ENCODE measurements at places on chromosomes 11 and 22.

GRCh38 chr11:5983443-5983842, 3.3 kb downstream of the OR52L1 start:
- no peak for DNase-seq

DNA sequence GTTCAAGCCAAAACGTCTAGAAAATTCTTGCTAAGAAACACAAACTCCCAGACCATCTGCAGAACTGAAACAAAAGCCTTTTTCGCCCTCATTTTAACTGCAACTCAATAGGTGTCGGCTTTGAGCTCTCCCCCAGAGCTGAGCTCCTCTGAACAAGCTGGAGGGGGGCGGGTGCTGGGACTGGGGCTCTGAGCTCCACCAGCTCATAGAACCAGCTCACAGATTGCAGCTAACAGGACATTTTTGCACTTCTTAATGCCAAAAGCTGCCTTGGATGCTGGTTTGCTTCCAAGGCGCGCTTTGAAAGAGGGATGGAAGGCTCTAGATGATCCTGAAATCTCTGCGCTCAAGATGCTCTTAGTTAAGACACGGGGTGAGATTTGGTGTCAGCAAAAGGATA, 6.0 kb upstream of the YWHAH start:
- DNase-seq = no peak

DNA sequence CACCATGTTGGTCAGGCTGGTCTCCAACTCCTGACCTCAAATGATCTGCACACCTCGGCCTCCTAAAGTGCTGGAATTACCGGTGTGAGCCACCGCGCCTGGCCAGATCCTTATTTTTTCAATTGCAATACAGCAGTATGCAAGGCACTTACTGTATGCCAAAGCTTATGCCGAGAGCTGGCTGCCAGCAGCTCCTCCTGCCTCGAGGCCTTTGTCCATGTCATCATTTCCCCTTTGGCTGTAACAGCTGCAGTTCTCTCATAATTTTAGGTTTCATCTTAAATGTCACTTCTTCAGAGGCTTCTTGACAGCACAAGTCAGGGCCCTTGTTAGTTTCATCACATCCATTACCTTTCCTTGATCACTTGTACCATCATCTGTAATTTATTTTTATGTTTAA, 1.5 kb upstream of the SREBF2 start:
- no peak for DNase-seq

- no peak for DNase-seq
Observed at GRCh38 chr11:12845739-12846358, 163.3 kb upstream of the RASSF10 start.

DNA sequence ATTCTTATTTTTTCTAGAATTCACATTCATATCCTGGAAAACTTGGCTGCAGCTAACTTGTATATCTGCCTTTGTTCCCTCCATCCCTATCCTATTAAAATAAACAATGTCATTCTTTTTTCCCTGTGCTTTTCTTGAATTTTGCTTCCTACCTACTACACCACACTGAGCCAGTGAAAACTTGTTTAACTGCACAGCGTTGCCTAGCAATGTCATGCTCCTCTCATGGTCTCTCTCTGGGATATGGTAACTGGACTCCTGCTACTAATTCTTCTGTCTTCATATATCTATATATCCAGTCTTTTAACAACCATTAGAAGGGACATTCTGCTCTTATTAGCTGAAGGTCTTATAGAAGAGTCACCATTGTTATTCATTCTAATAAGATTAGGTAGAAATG, 434.4 kb downstream of the METTL15 start:
- DNase-seq = no peak

GRCh38 chr11:96306933-96307775, 35.8 kb downstream of the MAML2 start:
- no peak for DNase-seq

DNA sequence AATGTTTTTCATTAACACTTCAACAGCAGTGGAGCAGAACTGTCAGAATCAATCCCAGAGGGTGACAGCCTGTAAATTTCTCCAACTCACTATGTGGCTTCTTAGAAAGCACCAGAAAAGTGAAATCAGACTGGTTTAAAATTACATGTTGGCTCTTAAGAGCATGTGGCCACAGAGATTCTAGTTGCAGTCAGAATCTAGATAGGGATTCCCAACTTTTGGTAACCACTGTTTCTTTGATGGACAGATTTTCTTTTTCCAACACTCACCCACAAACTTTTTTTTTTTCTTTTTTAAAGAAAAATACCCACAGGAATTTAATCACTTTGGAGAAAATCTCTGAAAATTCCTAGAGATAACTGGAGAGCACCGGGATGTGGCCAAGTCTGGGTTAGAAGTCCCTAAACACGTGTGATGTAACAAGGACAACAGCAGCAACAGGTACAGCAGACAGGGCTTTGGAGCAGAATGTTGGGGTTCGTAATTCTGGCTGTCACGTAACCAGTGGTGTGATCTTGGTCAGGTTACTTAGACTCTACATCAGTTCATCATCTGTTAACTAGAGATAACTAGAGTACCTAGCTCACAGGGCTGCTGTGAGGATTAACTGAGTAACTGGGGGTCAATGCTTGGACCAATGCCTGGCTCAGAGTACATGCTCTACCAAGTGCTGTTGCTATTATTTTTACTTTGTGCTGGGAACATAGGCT, 100.1 kb downstream of the NAT10 start:
- DNase-seq = no peak

DNA sequence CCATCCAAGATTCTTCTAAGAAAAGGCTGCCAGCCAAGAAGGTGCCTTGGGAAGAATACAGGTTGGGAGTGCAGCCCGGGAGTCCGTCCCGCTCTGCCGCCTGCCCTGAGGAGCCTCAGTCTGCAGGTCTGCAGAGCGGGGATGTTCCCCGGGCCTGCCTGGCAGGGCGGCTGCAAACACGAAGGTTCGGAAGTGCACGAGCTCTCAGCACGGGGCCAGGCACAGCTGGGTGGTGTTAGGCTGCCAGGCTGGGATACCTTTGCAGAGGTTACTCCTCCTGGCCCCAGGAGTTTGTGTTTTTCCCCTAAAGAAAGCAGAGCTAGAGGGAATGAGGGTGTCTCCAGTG, 9.4 kb upstream of the PRR5 start:
- no peak for DNase-seq

GRCh38 chr11:104964247-104964646, 4.1 kb downstream of the CASP4 start:
- DNase-seq = no peak

- no peak for DNase-seq
Observed at GRCh38 chr11:105181100-105181499, 41.5 kb upstream of the CARD18 start.

DNA sequence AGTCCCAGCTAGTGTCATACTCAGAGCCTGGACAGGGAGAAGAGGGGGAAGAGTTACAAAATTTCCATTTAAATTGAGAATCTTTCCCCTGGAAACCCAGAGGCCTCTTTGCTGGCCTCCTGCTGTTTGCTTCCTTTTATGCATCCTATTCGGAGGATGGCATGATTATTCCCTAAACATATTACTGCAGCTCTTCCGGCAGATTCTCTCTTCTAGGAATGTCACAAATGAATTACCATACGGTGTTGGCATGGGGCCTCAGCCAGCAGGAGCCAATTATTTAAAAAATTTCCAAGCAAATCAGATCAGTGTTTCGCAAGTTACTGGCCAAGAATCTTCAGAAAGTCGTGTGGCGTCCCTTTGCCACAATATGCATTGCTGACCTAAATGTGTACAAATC, 326.7 kb upstream of the NCAM1 start:
- no peak for DNase-seq

DNA sequence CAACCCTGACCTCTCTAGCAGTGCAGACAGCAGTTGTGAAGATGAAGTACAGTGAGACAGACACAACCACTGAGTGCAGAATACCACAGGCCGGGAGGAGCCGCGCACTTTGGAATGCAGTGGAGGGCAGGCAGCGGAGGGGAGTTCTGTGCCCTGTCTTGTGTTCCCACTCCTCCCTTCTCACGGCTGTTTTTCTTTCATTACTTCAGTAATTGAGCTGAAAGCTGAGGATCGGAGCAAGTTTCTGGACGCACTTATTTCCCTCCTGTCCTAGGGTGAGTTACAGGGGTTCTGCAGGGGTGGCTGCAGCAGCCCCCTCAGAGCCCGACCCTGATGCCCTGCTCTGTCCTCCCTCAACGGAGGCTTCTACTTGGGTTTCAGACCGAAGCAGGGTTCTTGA, 5.6 kb downstream of the CLDN5 start:
- DNase-seq = no peak

DNA sequence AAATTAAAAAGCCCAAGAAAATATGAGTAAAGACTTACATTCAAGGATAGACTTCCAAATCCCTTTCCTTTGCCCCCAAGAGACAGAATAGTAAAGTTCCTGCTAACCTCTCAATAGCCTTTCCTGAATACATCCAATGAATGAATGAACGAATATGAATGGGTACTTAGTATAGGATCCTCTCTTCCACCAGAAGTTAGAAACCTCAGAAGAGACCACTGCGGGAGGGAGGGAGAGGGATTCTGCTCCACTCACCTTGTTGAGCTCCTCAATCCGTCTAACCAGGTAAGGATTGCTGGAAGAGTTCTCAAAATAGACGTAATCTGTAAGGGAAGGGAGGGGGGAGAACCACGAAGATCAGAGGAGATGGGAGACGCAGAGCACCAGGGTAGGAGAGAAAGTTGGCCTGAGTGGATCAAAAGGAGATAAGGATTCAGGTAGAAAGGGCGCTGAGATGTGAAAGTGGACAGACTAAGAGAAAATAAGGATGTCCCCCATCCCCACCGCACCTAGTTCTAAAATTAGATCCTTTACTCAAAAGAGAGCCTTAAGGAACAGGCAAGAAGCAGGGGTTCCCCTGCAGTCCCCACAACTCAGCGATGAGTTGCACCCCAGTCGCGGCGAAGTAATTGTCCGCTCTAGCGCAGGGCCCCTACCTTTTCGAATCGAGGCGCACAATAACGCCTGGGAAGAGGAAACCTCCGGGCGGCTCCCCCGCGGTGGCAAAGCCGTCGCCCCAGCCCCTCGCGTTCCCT, 1.1 kb downstream of the MTA2 start:
- DNase-seq = no peak

DNA sequence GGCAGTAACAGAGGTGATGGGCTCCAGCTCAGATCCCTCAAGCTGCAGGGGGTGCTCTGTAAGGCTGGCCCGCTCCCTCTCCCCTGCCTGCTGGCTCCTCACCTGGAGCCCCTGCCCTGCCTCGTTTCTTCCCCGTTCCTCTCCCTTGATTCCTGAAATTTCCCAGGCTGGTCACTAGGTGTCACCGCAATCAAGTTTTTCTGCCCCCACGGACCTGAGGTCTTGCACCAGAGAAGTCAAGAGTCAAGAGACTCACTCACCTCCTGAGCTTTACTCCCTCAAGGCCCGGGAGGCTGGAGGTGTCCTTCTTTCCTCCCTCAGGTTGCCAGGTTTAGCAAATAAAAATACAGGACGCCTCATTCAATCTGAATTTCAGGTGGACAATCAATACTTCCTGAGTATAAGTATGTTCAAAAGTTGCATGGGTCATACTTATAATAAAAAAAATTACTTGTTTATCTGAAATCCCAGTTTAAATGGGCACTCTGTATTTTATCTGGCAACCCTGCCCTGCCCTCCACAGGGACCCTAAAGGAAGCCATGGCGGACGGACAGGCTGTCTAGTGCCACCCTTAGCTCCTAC, 69.2 kb downstream of the SCUBE1 start:
- no peak for DNase-seq

GRCh38 chr11:126192361-126192760, 19.1 kb downstream of the RPUSD4 start:
- DNase-seq = no peak

DNA sequence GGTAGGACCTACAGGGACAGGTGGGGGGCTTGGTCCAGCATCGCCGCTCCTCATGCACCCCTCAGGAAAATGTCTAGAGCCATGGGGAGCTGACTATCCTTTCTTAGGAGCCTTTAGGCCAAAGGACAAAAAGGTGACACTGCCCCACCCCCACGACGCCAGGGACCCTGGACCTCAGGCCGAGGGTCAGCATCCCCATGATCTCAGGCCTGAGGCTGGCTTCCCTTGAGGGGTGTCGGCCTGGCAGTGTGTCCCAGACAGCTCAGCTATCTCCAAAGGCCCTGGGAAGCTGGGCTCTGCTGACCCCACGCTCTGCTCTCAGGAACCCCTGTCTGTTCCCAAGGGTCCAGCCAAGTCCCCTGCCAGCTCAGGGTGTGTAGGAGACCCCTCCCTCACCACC, 16.3 kb downstream of the MRGPRG start:
- no peak for DNase-seq

DNA sequence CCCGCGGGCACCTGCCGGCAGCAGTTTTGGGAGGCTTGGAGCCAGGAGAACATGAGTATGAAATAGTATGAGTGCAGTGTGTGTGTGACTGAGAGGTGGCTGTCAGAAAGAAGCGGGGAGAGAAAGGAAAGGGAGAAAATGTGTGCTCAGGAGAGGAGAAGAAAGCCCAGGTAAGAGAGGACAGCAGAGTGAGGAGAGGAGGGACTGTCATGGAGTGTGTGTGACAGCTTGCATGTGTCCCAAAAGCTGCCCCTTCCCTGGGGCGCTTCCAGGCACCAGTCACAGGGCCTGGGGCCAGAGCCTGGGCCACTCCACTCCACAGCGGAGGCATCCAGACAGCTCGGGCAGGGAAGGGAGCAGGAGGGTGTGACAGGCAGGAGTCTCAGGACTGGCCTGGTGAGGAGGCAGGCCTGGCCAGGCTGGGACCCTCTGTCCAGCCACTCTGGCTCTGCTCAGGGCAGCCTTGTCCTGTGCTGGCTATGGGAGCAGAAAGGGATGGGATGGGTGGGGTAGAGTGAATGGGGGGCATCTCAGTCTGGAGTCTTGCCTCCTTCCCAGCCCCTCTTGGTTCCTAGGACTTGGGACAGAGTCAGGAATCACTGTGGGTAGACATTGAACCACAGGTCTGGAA, 949 bp downstream of the MMP11 start:
- DNase-seq = no peak

- DNase-seq = no peak
Observed at GRCh38 chr11:66846671-66847091, 3.4 kb downstream of the RCE1 start.

DNA sequence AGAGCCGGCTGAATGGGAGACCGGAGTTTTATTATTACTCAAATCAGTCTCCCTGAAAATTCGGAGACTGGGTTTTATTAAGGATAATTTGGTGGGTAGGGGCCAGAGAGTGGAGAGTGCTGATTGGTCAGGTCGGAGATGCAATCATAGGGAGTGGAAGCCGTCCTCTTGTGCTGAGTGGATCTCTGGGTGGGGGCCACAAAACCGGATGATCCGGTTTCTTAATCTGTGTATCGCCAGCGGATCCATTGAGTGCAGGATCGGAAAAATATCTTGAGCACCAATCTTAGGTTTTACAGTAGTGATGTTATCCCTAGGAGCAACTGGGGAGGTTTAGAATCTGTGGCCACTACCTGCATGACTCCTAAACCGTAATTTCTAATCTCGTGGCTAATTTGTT, 886 bp upstream of the NIPSNAP1 start:
- no peak for DNase-seq

- no peak for DNase-seq
Observed at GRCh38 chr22:50528682-50529415, 963 bp downstream of the TYMP start.
